Activated T-cell treated with anti-CD3 and anti-CD28 coated beads, Interleukin-2, amount 50 U/mL, for 4 hours (primary cell): ENCODE measurements at places on chromosomes 3 and 15. TPM values are rescaled to one million over a fixed set of nuclear protein-coding genes. Genes with fewer than 3 reads are reported as not detected.

Gene COL6A5
- not detected for total RNA-seq

DNA sequence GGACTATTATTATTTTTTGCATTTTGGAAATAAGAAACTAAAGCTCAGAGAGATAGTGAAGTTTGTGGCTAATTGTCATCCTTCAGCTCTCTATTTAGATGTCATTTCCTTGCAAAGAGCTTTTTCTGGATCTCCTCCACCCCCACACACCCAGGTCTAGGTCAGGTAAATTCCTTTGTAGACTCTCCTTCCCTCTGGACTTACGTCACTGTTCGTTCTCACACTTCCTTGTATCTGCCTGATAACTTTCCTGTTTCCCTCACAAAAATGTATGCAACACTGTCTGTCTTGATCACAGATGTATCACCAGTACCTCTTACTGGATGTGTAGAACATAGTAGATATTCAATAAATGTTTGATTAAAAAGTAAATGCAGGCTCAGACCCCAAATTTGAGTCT, 6.1 kb upstream of the MB21D2 start:
- DNase-seq = no peak

Gene SCN11A
- not detected for total RNA-seq

GRCh38 chr15:96395687-96396086, 65.2 kb downstream of the NR2F2 start:
- no peak for DNase-seq

Gene ITIH3
- total RNA-seq = 0.18 TPM

GRCh38 chr15:93987068-93987467, 244.3 kb upstream of the MCTP2 start:
- DNase-seq = no peak

DNA sequence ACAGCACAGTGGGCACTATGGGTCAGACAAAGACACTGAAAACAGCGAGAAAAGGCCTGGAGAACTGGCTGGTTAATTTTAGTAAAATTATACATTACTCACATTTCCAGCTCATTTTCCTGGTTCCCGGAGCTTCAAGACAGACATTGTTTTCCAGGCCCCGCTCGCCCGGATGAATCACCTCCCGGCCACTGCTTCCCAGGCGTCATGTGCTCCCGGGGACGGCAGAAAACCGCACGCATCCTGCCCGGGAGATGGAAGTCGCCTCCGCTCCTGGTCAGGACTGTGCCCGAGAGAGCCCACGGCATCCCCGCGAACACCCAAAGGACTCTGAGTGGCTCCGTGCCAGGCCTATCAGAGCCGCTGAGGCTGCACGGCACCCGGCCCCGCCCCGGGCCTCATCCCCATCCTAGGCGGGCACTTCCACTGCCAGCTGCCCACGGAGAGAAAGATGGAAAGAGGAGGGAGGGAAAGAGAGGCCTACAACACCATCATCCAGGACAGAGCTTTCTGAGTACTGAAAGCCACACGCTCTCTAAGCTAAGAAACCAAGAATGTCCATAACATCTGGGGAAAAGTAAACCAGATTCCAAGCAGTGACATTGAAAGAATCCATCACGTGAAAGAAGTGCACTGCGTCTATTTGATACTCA, 75.1 kb downstream of the VGLL4 start:
- no peak for DNase-seq

Gene MAP3K13
- 9.0 TPM for total RNA-seq

DNA sequence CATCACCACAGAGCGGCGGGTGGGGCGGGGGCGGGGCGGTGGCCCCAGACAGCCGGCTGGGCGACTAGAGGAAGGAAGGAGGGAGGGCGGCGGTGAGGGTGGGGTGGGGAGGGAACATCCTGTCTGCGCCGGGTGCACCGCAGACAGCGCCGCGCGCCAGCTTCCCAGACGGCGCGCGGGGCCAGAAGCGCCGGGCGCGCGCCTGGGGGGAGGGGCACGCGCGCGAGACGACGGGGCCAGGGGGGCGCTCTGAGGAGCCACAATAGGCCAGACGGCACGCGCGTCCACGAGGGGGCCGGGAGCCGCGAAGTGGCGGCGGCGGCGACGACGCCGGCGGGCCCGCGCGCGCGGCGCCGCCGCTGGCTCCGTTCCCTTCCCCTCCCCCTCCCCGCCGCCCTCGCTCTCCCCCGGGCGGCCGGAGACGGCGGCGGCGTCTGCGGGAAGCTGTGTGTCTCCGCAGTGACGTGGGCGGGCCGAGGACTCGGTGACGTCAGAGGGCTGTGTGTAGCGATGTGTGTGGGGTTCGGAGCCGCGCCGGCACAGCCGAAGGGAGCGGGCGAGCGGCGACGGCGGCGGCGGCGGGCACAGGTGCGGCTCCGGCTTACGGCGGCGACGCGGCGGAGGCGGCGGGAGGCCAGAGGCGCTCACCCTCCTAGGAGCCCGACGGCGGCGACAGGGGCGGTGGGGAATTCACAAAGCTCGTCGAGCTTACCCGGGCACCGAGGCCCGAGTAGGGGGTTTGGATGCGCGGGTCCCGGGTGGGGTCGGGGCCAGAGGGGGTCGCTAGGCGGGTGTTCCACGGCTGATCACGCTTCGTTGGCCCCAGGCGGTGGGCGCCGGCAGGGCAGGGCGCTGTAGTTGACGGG, at the start of gene SKIL:
Gene SKIL (plus strand): TSS at position 540 of the 866 bp plus-strand sequence. CDS start 2,617 bp downstream, outside the sequence.
- peak; percentile 97 for DNase-seq

DNA sequence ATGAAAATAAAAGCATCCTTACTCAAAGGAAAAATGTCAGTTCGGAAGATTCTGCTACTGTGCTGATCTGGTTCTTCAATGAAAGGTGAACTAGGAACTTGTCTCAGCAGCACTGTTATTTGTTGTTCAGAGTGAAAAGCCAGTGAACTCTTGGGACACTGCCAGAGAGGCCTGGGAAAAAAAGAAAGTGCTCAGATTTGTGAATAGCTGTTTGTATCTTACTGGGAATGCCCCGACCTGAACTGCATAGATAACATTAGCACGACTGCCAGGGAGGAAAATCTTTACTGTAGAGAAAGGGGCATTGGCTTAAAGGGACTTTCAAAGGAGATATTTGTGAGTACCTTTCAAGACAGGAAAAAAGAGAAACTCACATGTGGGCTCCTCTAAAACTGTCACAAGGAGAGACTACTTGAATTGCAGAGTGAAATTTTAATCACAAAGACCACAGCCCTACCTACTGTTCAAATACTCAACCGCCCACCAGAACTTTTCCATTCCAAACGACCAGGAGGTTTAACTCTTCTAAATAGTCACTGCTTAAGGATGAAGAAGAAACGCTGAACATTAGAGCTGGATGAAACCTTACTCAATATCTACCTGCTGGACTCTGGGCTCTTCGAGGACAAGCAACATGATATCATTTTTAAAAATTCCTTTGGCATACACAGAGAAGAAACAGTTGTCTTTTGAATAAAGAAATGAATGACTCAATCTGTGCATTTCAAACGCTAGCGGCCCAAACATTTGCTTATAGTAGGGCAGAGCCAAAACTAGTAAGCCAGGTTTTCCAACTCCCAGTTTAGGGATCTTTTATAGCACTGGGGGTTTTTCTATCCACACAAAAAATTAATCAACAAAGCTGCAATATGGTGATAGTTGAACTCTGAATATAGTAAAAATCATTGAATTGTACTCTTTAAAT, 13.4 kb downstream of the TAMM41 start:
- DNase-seq = no peak

DNA sequence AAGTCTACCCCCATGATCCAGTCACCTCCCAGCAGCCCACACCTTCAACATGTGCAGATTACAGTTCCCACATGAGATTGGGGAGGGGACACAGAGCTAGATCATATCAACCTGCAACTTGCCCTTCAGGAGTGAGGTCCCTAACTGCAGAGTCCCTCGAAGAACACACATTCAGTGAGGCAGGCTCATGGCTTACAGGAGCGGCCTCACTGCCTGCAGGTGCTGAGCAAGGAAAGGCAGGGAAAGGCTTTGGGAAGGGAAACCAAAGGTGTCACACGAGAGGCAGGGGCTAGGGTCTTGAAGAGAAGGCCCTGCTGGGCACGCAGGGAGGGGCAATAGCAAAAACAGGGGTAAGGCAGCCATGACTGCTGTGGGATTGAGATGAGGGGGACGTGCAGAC, 182.4 kb upstream of the CHRNA7 start:
- DNase-seq = no peak

Gene PLD1
- total RNA-seq = 1.3 TPM

DNA sequence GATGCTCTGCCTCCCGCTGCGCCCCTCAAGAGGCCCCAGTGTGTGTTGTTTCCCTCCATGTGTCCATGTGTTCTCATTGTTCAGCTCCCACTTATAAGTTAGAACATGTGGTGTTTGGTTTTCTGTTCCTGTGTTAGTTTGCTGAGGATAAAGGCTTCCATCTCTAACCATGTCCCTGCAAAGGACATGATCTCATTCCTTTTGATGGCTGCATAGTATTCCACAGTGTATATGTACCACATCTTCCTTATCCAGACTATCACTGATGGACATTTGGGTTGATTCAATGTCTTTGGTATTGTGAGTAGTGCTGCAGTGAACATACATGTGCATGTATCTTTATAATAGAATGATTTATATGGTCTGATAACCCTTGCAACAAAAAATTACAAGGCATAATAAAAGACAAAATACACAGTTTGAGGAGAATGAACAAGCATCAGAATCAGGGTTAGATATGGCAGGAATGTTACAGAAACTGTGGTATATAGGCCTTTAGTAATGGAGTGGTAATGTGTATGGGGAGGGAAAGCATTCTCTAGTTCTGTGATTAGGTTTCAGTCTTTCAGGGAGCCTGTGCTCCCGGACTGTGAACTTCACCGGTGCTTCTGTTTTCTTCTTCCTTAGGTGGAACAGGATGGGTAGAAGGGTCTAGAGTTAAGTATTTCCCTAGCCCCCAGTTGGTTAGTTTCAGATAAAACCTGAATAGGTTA, 27.1 kb downstream of the GRM2 start:
- DNase-seq = no peak

GRCh38 chr15:75590239-75590638, 11.1 kb upstream of the PTPN9 start:
- DNase-seq = no peak

Gene C3orf22
- total RNA-seq = not detected

DNA sequence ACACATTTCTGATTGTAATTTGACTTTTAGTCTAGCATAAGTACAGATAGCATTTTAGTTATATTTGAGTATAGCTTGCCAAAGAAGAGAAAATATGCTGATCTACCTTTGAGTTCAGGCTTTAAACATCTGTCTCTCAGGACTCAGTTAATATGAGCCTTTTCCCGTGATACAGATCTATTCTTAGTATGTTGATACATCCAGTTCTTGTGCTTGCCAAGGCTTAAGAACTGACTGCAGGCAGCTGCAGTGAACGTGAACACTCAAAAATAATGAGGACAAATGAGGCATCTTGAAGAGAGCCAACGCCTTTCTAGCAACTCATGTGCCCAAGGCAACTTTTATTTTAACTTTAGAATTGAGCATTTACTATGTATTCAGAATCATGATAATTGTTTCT, 325.5 kb downstream of the SI start:
- DNase-seq = no peak

Gene DAZL
- 0.08 TPM for total RNA-seq

- no peak for DNase-seq
Measured at GRCh38 chr15:51702710-51703109, 21.4 kb downstream of the SCG3 start.

DNA sequence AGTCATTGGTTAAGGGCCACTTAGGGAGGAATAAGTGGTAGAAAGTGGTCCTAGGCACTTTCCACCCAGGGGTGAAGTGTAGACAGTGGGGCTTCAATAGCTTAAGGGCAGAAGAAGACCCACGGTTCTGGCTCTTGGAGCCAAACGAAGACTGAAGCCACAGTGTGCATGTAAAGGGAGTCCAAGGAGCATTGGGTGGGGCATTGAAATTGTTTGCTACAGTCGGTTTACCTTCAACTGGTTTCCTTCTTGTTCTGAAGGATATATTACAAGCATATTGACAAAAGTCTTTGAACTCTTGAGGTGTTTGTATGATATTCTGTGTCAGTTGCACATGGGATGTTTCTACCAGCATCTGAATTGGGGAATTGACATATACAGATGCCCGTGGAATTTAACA, 166.5 kb upstream of the CTDSPL start:
- no peak for DNase-seq

- DNase-seq = no peak
Measured at GRCh38 chr3:20561166-20561565, 375.2 kb upstream of the SGO1 start.

GRCh38 chr3:25447925-25448324, 19.9 kb downstream of the RARB start:
- DNase-seq = no peak

Gene TEX55
- not detected for total RNA-seq

- DNase-seq = no peak
Measured at GRCh38 chr15:41629463-41629862, 30.7 kb upstream of the MGA start.

Gene GHSR
- not detected for total RNA-seq

GRCh38 chr3:10198761-10199649, 34.3 kb downstream of the IRAK2 start:
- DNase-seq = peak; percentile 66

Gene GNL3
- total RNA-seq = 336 TPM

GRCh38 chr15:101446518-101447167, 42.9 kb downstream of the PCSK6 start:
- DNase-seq = no peak

DNA sequence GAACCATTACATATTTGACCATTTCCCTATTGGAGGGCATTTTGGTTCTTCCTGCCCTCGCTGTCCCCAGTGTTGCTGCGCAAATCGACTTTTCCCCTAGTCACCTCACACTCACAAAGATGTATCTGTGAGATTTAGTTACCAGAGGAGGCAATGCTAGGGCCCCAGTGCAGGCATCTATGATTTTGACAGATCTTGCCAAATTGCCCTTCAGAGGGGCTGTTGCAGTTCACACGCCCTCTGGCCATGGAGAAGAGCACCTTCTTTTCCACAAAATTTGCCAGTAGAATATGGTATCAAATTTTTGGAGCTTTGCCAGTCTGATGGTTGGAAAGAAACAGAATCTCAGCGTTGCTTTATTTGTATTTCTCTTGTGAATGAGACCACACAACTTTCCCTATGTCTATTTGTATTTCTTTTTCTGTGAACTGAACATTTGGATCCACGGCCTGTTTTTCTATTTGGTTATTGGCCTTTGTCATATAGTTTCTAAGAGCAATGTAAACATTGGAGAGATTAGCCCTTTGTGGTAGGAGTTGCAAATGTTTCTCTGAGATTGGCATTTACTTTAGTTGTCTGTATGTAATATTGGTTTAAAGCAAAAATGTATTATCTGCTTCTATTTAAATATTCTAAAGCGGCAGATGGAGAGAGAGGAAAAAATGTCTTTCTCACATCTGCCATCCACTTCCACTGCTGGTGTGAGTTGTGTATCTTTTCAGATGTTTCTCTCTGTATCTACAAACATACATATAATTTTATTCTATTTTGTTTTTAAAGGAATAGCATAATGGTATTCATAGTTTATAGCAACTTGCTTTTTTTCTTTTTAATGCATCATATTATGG, 66.1 kb downstream of the DNASE1L3 start:
- DNase-seq = no peak
